NCI-H2107 (cell line): ENCODE measurements at places on chromosomes 13 and 19.

GRCh38 chr13:27968316-27969081, 616 bp downstream of the CDX2 start:
- DNase-seq = no peak

GRCh38 chr19:33627526-33627925, 5.8 kb downstream of the CHST8 start:
- DNase-seq = no peak

DNA sequence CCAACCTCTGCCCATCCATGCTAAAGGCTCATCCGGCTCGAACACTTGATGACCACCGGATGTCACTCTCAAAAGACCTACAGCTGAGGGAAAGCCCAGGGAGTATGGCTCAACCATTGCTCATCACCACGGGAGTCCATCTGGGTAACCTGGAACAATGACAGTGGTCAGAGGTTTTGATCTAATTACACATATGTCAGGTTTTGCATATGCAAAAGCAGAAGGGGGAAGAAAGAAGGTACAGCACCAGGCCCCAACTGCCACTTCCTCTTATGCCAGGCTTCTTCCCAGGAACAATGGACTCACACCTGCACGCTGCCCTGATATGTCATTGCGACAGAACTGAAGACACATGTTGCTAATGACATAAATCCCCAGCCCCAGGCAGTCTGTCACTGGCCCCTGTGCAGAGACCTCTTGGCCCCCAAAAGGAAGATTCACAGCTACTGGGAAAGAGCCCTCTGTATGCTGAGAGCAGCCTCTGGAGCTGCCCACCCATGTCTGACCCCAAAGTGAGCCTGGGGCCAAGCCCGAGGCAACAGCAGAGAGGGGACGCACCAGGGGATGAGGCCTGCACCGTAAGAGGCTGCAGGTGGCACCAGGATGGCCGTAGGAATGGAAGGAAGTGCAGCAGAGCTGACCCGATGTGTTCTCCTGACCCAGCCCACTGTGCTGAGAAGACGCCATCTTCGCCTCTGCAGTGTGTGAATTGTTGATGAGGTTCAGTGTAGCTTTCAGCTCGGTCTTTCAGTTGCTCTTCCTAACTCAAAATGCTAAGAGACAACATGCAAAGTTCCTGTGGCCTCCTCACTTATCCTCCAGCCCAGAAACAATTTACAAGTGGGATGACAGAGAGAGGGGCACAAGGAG, 26.3 kb downstream of the EPS15L1 start:
- no peak for DNase-seq

DNA sequence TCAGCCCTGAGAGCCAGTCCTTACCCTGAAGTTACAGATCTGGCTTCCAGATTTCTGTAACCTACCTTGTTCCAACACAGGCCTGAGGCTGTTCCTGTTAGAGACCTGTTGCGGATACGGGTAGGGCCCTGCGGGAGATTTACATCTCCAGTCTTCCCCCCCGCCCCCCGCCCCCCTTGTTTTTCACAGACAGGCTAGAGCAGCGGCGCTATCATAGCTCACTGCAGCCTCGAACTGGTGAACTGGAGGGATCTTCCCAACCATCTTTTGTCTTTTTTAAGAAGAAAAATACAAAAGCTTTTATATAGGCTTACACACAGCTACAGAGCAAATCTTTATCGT, 10.6 kb upstream of the CEACAM21 start:
- DNase-seq = no peak

DNA sequence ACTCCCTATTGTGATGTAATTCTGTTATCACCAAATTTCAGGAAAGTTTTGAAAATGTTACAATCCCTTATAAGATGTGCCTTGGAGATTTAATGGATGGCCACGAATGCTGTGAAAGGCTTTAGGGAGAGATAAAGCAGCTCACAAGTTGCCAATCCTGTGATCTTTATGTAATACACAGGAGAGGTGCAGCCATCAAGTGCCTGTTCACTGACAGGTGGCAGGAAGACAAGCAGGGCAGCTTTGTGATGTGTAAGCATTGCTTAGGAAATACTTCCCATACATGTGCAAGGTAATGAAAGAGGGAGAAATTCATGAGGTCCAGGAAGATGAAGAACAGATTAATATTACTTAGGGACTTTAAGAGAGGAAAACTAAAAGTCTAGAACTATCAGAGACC, 628.8 kb downstream of the SLITRK6 start:
- peak; percentile 7 for DNase-seq

GRCh38 chr13:40697711-40698110, 31.3 kb upstream of the FOXO1 start:
- DNase-seq = no peak

GRCh38 chr19:57830071-57830602, at the start of gene ZNF587B:
Gene ZNF587B (plus strand): TSS chr19:57830299. CDS start chr19:57830529, 230 bp downstream.
- no peak for DNase-seq

DNA sequence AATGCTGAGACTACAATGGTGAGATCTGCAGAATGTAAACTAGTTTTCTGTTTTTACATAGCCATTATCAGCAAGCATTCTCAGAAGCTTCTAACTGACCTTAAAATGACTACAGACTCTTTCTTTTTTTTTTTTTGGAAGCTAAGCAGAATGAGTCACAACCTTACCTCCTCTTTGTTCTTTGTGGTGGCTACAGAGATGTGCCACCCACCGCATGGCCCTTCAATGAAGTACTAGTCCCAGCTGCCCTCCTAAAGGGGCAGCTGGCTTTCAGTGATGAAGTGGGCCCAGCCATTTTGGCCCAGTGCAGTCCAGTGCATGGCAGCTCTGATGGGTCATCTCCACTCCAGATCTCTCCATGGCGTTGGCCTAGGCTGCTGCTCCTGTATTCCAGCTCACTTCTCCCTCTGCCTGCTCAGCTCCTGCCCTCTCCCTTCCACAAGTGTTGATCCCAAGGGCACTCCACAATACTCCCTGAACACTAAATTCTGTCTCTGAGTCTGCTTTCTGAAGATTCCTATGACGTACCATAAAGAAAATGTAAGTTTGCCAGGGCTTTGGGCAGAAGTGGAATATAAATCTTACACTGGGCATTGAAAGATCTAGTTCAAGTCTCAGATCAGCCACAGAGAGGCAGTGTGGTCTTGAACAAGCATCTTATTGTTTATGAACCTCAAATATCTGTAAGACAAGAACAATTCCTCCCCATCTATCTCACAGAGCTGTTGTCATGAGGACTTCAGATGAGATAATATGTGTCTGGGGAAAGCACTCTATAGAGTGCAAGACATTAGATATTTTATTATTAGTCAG, 85.6 kb downstream of the RXFP2 start:
- DNase-seq = no peak

GRCh38 chr19:1238369-1239303, 831 bp upstream of the CBARP start:
- DNase-seq = no peak

DNA sequence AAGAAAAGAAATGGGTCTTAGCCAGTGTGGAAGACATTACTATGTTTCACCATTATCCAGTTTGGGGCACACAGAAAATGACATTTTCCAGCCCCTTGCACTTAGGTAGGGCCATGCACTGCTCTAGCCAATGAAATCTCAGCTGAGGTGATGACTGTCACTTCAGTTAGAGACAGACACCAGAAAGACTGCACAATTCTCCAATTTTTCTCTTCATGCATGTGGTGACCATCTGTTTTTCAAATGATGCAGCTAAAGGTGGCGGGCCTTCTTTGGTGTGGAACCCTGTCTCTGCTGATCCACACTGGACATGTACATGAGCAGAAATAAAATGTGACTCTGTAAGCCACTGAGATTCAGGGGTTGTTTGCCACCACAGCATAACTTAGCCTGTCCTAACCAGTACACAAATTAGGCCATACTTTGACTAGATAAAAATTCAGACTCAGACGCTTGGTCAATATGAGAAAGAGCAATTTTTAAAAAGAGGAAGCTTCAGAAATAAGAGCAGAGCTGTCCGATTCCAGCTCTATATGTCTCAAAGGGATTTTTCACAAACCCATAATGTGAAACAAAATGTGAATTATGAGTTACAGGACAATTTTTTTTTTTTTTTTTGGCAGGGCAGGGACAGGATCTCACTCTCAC, 6.7 kb downstream of the ZNF565 start:
- no peak for DNase-seq

GRCh38 chr13:98515818-98516465, 61.0 kb downstream of the STK24 start:
- DNase-seq = no peak

- DNase-seq = no peak
Measured at GRCh38 chr19:17020385-17020784, 6.2 kb downstream of the CPAMD8 start.

GRCh38 chr13:83667606-83668005, 214.7 kb downstream of the SLITRK1 start:
- DNase-seq = no peak

DNA sequence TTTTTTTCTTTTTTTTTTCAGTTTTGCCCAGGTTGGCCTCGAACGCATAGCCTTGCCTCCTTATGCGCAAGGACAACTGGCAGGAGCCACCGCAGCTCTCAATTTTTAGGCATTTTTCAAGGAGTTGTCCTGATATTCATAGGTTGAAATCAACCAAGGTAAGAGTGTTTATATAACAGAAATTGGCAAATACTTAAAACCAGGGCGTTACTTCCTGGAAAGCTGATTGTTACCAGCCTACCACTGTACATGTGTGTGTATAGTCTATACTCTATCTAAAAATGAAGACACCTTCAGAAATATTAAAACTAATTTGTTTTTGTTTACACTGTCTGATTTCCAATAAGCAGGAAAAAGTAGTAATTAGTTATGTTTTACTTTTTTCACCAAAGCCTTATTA, 39.2 kb downstream of the GPC6 start:
- no peak for DNase-seq

DNA sequence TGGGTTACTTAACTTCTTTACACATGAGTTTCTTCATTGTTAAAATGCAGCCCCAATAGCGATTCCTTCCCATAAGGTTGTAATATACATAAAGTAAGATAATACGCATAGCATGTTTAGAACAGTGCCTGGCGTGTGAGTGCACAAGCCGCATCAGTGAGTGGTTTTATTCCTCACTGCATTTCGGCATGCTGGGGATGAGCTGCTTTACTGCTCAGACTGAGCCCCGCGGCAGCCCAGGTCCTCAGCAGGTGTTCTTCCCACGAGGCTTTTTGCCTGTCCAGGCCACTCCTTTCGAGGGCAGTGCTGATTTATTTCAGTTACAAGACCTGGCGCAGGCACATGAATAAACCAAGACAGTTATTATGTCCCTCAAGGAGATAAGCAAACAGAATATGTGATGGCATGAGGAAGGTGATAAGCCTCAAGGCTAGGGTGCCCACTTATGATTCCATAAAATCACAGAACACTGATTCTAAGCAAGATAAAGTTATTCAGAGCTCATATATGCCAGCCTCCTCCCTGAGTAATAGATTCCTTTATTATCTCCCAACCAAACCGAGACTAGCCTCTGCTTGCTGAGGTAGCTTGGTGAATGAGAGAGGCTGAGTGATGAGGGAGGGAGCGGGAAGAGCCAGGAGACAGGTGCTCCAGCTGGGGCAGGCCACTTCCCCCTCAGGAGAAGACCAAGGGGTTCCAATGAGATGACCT, 505.5 kb downstream of the DIAPH3 start:
- no peak for DNase-seq

DNA sequence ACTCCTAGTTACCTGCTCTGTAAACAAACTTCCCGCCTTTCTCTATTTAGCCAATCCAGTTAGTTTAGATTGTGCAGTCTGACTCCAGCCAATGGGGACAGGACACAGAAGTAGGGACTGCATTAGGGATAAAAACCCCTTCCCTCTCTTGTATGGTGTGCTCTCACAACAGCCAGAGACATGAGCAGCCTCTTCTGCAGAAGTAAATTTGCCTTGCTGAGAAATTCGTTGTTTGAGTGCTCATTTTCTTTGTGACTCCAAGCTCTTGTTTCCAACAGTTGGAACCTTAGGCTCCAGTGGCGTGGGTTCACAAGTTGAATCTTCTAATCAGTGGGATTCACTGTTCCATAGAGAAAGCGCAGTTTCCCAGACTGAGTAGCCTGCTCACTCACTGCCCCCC, 66.1 kb downstream of the ZNF93 start:
- no peak for DNase-seq

- DNase-seq = no peak
Measured at GRCh38 chr13:72536714-72537394, 190.6 kb downstream of the MZT1 start.

GRCh38 chr19:33860312-33861090, 63.8 kb downstream of the KCTD15 start:
- DNase-seq = no peak
